ENCODE measurements at places on chromosomes 7 and 10.
A peak's percentile ranks its signal among the peaks of the same experiment; 100 is the strongest.

- H3K4me3 ChIP-seq: no peak overlapping the region
- no peaks in the 10 kb centered on the region for H3K4me1 ChIP-seq
- peaks cover 46% of the 10 kb centered on the region for H3K27me3 ChIP-seq
- no peak overlapping the region for H3K27ac ChIP-seq
- no peaks in the 10 kb centered on the region for H3K36me3 ChIP-seq
- DNase-seq: no peak
These were observed 26.6 kb downstream of the DGKI start for GRCh38 chr7:137820156-137820555.

GRCh38 chr10:86960003-86960862 is 1.8 kb downstream of the SNCG start:
- no peaks in the 10 kb centered on the region for H3K36me3 ChIP-seq
- H3K27ac ChIP-seq: no peak overlapping the region
- no peak overlapping the region for H3K4me3 ChIP-seq
- DNase-seq: peak; percentile 71
- no peaks in the 10 kb centered on the region for H3K27me3 ChIP-seq

DNA sequence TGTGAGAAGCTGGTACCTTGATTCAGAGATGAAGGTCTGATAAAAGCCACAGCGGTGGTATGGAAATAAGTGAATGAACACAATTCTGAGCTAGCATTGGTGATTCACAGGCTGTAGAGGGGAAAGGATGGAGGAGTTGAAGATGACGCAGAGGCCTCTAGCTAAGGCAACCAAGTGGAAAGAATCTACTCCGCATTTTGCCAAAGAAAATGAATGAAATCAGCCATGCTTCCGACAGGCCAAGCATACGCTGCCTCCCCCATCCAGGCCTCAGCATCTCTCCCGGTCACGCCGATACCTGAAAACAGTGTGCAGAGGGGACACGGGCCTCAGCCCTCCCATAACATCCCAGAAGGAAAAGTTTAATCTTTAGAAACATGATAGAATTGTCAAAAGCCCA is 124.3 kb upstream of the UNC5B start:
- DNase-seq: no peak
- no peaks in the 10 kb centered on the region for H3K27me3 ChIP-seq
- H3K4me1 ChIP-seq: no peaks in the 10 kb centered on the region

GRCh38 chr10:49650724-49651034 is 28.8 kb upstream of the C10orf53 start:
- H3K4me1 ChIP-seq: no peaks in the 10 kb centered on the region
- no peaks in the 10 kb centered on the region for H3K36me3 ChIP-seq
- no peak overlapping the region for H3K4me3 ChIP-seq
- peaks cover 96% of the 10 kb centered on the region for H3K27me3 ChIP-seq

GRCh38 chr10:117457932-117458331 is 82.7 kb upstream of the PDZD8 start:
- peaks cover 47% of the 10 kb centered on the region for H3K4me1 ChIP-seq
- H3K27me3 ChIP-seq: no peaks in the 10 kb centered on the region
- no peaks in the 10 kb centered on the region for H3K36me3 ChIP-seq
- no peak overlapping the region for H3K4me3 ChIP-seq
- no peak overlapping the region for H3K27ac ChIP-seq

DNA sequence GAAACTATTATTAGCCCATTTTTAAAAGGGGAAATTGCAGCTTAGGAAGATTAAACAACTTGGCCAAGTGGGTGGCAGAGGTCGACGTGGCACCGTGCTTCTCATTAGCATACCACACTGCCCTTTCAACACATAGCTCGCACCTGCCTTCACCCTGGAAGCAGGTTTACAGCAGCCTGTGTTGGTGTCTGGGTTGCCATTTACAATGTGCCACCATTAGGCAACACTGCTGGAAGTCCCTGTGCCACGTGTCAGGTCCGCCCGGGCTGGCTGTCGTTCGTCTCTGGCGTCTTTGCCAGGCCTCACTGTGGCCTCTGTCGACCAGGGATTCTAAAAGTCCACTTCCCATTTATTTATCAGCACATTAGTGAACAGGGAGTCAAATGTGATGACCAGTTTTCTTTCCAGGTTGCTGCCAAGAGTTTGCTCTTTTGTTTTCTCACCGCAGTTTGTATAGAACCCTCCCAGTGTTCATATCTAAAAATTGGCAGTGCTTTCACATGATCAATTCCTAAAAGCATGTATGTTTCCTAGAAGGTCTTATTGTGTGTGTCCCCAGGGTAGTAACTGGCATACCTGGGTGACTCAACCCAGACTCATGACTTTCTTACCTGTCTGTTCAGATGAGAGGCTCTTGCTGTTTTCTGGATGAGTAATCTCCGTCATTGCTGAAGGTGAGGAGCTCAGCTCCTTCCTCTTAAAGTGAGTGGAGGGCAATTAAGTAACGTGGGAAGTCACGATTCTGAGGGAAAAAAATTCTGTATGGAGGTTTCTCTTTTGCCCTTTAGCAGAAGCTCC is 9.2 kb downstream of the INSIG1 start:
- peak overlapping the region; percentile 43 for H3K27ac ChIP-seq
- H3K4me1 ChIP-seq: peaks cover 22% of the 10 kb centered on the region
- no peaks in the 10 kb centered on the region for H3K27me3 ChIP-seq

DNA sequence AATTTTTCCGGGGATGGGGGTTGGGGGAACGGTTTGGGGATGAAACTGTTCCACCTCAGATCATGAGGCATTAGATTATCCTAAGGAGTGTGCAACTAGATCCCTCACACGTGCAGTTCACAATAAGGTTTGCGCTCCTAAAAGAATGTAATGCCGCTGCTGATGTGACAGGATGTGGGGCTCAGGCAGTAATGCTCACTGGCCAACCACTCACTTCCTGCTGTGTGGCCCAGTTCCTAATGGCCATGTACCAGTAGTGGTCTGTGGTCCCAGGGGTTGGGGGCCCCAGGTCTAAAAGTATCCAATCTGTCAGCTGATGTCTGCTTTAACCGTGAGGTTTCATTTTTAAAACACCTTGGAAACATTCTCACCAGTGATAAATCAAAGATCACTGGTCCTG is 2.2 kb downstream of the STN1 start:
- H3K27me3 ChIP-seq: no peaks in the 10 kb centered on the region
- peaks cover 31% of the 10 kb centered on the region for H3K4me1 ChIP-seq
- H3K27ac ChIP-seq: peak overlapping the region; percentile 89
- DNase-seq: peak; percentile 22
- peaks cover 11% of the 10 kb centered on the region for H3K36me3 ChIP-seq

DNA sequence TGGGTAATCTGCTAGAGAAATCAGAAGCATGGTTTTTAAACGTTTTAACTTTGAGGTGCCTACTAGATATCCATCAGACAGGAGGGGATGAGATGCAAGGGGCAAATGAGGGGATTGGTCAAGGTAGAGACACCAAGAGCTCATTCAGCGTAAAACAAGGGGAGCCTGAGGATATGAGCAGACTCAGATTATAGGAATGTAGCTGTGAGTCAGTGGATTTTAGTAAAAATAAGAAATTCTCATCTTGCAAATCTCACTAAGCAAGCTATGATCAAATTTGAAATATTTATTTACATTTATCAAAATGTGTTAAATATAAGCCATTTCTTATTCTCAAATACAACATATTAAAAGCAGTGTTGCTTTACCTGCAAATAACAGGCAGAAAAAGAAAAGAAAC is 21.4 kb upstream of the TFEC start:
- H3K36me3 ChIP-seq: no peaks in the 10 kb centered on the region
- H3K4me1 ChIP-seq: no peaks in the 10 kb centered on the region
- no peak for DNase-seq
- H3K27ac ChIP-seq: no peak overlapping the region
- H3K27me3 ChIP-seq: peaks cover 13% of the 10 kb centered on the region

GRCh38 chr7:141617280-141617679 is 66.1 kb downstream of the AGK start:
- peaks cover 9% of the 10 kb centered on the region for H3K4me1 ChIP-seq
- peaks cover 12% of the 10 kb centered on the region for H3K36me3 ChIP-seq
- no peak overlapping the region for H3K4me3 ChIP-seq
- peak; percentile 53 for DNase-seq
- H3K27ac ChIP-seq: no peak overlapping the region

DNA sequence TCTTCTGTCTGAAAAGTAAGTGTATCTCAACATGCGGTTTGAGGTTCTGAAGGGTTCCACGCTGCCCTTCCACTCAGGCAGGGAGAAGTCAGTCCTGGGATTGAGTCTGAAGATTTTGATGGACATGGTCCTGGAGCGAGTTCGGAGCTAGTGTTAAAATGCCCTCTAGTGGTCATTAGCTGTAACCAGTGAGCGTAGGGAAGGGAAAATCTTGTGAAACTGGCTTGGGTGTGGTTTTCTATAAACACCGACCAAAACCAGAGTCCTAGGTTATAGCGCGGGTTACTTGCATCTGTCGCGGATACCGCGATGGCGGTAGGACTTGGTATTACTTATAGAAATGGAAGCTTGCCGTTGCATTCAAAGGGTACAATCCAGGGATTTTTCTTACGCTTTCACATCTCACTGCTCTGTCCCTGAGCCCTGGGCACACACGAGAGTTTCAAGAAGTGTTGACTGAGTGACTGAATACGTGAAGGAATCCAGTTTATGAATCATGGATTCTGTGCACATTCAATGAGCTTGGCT is 348.2 kb upstream of the C7orf33 start:
- no peak overlapping the region for H3K27ac ChIP-seq
- peaks cover 6% of the 10 kb centered on the region for H3K4me1 ChIP-seq
- peak overlapping the region; percentile 64 for H3K4me3 ChIP-seq
- H3K27me3 ChIP-seq: peaks cover 13% of the 10 kb centered on the region
- H3K36me3 ChIP-seq: no peaks in the 10 kb centered on the region

- no peak for DNase-seq
- peaks cover 11% of the 10 kb centered on the region for H3K4me1 ChIP-seq
- no peak overlapping the region for H3K4me3 ChIP-seq
- H3K27me3 ChIP-seq: no peaks in the 10 kb centered on the region
- no peaks in the 10 kb centered on the region for H3K36me3 ChIP-seq
- no peak overlapping the region for H3K27ac ChIP-seq
These were observed 35.1 kb downstream of the SORBS1 start for GRCh38 chr10:95526044-95526443.

GRCh38 chr10:83218205-83218604 is 921.1 kb upstream of the GHITM start:
- no peaks in the 10 kb centered on the region for H3K36me3 ChIP-seq
- no peak overlapping the region for H3K27ac ChIP-seq
- no peaks in the 10 kb centered on the region for H3K4me1 ChIP-seq
- H3K27me3 ChIP-seq: no peaks in the 10 kb centered on the region

- peak; percentile 28 for DNase-seq
- no peaks in the 10 kb centered on the region for H3K36me3 ChIP-seq
- H3K27ac ChIP-seq: no peak overlapping the region
- peaks cover 12% of the 10 kb centered on the region for H3K4me1 ChIP-seq
These were observed 294.7 kb downstream of the PRKG1 start for GRCh38 chr10:51368943-51369342.

GRCh38 chr10:127618797-127619196 is 69.7 kb downstream of the NPS start:
- peaks cover 24% of the 10 kb centered on the region for H3K27me3 ChIP-seq
- H3K36me3 ChIP-seq: no peaks in the 10 kb centered on the region

- H3K4me1 ChIP-seq: no peaks in the 10 kb centered on the region
- H3K27me3 ChIP-seq: no peaks in the 10 kb centered on the region
- no peaks in the 10 kb centered on the region for H3K36me3 ChIP-seq
- no peak for DNase-seq
These were observed 32.2 kb downstream of the IQUB start for GRCh38 chr7:123502201-123502600.

DNA sequence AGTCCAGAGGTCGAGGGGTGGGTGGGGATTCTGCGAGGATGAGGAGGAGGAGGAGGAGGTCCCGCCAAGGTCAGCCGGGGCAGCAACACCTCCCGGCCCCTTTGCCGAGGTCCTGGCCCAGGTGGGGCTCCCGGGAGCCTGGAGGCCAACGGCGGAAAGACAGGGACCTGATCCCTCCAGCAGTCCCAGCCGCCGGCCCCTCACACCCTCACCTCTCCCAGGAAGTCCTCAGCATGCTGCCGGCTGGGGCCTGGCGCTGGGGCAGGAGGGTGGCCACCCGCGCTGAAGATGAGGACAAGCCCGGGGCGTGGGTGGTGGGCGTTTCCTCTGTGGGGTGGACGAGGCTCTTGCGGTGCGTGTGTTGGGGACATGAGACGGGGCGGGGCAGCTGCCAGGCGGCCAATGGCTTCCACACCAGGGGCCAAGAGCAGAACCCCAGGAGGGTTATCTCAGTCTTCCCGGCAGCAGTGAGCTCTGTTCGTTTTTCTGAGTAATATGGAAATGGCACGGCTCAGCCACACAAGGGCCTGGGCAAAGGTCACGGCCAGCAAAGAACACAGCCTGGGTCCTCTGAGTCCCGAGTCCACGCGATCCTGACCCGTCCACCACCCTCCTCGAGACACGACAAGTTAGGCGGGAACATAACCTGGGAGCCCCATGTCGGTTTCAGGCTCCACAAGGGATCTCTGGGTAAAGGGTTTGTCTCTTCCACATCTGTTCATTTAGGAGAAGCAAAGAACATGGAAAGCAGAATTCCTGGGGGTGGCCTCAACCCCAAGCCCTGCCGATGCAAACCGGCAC is 82.9 kb upstream of the PDGFA start:
- no peaks in the 10 kb centered on the region for H3K4me1 ChIP-seq
- no peak overlapping the region for H3K27ac ChIP-seq
- H3K4me3 ChIP-seq: no peak overlapping the region
- DNase-seq: no peak

- DNase-seq: peak; percentile 53
- no peaks in the 10 kb centered on the region for H3K27me3 ChIP-seq
- H3K4me3 ChIP-seq: no peak overlapping the region
These were observed 21.6 kb downstream of the RBM28 start for GRCh38 chr7:128322040-128322643.

DNA sequence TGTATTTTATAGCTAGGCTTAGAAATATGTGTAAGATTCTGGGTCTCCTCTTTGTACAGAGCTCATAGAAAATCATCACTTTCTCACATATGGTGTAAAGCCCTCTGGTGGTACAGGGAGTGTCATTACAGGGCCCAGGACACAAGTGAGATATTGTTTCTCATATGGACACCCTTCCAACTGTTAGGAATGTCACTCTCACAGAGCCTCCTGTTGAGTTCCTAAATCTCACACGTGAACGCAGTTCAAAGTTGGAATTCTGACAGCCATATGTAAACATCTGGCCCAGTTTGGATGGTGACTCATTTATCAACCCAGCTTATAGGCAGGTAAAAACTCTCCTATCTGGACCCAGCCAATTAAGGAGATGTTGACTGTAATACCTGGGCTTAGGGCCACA is 35.4 kb upstream of the ZNF107 start:
- DNase-seq: peak; percentile 17
- H3K4me3 ChIP-seq: no peak overlapping the region
- H3K27ac ChIP-seq: no peak overlapping the region
- no peaks in the 10 kb centered on the region for H3K4me1 ChIP-seq

GRCh38 chr7:32298408-32299132 is 191.6 kb downstream of the LSM5 start:
- DNase-seq: no peak
- no peaks in the 10 kb centered on the region for H3K36me3 ChIP-seq
- no peaks in the 10 kb centered on the region for H3K4me1 ChIP-seq
- H3K4me3 ChIP-seq: no peak overlapping the region
- H3K27me3 ChIP-seq: peaks cover 95% of the 10 kb centered on the region

- H3K4me1 ChIP-seq: no peaks in the 10 kb centered on the region
- no peak for DNase-seq
- no peaks in the 10 kb centered on the region for H3K36me3 ChIP-seq
These were observed 15.9 kb upstream of the C10orf53 start for GRCh38 chr10:49663596-49663995.

Measured in PC-3 (cell line).